Activated CD4-positive, alpha-beta T cell treated with anti-CD3 and anti-CD28 coated beads, Interleukin-2, amount 50 U/mL, for 16 hours (primary cell): ENCODE measurements at places on chromosomes 11 and 22.
A peak's percentile ranks its signal among the peaks of the same experiment; 100 is the strongest.

DNA sequence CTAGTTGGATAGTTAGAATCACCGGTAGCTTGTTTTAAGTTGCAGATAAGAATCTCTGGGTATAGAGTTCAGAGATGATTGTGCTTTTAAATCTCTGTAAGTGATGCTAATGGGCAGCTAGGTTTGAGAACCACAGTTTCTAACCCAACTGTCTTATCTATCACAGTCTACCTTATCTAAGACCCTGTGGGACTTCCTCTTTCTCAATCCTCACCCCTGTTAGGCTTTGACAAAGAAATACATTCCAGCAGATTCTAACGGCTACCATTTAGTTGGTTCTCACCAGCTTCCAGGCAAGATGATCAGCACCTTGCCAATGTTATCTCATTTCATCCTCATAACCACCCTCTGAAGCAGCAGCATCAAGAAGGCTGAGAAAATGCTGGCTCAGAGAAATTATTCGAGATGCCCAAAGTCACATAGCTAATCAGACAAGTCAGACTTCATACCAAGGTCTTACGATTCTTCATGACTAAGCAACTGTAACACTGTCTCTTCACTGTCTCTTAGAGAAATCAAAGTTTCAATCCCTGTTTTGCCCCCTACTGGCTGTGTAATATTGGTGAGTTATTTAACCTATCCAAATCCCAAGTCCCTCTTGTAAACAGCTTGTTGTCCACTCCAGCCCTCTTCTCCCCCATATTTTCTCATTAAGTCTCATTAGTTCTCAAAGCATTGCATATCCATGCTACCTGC lies 192.4 kb upstream of the API5 start:
- DNase-seq, result no peak

DNA sequence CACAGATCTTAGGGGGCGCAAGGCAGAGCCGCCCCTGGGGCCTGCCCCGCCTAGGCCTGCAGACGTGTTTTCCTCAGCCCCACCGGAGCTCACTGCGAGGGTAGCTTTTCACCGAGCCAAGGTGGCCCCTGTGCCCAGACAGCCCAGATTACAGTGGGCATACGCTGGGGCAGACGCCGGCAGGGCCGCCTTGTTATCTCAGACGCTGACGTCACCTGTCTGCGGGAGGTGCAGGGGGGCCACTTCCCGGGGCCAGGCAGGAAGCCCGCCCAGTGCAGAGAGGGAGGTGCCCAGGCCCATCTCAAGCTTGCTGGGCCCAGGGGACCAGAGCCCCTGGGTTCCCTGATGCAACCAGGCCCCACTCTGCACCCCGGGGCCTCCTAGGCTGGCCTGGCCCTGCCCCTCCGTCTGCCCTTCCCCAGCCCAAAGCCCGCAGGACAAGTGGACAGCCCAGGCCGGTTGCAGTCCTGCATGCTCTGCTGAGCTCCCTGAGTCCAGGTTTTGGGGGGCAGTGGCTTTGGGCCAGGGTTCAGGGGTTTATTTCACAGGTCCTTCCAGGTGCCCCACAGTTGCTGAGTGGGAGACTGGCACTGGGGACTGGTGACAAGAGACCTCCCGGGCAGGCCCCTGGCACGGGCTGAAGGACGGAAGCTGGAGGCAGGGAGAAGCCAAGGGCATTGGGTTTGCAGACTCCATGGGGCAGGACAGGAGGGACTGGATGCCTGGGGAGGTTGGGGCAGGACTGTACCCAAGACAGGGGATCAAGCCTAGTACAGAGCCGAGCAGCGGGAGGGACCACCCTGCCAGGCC lies 38.6 kb downstream of the IGF2 start:
- DNase-seq, result no peak

DNA sequence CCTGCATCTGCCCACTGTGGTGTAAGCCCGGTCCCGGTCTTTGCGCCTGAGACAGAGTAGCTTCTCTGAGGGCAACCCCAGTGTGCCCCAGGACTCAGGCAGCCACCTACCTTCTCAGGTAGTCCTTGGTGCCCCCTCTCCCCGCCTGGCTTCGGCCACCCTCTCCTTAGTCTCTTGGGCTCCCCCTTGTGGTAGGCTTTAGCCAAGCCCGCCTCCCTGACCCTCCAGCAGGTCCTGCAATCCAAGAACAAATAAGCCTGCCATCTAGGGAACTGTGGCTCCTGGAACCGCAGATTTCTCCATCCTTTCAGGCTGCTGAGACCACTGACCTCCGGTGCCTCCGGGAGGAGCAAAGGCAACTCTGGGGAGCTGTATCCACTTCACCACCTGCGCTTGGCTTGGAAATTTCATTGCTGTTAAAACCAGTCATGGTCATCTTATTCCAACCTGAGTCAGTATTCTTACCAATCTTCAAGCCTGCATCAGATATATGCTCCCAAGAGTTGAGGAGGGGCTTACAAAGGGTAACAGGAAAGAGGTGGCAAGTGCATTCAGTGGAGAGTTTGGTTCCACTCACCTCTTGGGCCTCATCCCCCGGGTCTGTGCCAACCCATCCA lies 52.8 kb upstream of the TENM4 start:
- DNase-seq, result peak; percentile 53

DNA sequence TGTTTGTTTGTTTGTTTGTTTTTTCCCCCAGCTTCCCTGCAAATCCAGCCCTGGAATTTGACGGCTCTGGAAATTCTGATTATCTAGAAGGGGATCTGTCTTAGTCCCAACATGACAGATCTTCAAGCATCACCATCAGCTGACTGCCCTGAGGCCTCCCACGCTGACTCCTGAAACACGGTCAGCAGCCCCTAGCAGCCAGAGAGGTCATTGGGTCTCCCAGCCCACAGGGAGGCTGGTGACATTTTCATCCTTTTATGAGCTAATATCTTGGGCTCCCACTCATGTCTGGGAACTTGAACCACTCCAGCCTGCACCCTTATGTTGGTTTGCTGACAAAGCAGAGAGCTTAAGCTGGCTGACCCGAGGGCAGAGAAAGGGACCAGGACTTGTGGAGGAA lies 66.0 kb upstream of the TIMP3 start:
- no peak for DNase-seq

DNA sequence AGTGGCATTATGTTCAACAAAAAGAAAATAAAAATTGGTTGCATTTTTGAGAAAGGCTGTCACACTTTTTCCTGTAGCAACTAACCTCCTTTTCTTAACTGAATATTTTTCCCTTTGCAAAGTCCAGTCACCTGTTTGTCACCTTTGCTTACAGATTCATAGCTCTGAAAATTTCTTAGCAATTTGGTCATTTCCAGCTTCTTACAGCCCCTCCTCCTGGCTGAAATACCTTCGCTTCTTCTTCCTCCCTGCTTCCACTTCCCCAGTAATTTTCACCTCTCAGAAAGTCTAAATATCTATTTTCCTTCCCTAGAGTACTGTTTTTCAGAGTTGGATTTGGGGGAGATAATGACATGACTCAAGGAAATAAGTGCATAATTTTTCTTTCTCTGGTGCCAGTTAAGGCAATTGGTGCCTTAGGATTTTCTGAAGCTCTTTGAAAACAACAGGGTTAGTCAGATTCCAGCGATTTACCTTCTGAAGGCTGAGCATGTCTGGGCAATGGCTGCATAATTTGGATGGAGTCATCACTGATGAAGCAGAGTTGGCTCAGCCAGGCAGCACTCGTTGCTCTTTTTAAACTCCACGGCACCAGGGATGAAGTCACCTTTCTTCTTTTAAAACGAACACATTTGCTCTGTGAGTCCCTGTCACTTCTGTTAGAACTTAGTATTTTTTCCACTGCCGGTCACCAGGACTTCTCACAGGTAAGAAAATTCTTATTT lies 62.1 kb upstream of the AMOTL1 start:
- DNase-seq, result no peak

DNA sequence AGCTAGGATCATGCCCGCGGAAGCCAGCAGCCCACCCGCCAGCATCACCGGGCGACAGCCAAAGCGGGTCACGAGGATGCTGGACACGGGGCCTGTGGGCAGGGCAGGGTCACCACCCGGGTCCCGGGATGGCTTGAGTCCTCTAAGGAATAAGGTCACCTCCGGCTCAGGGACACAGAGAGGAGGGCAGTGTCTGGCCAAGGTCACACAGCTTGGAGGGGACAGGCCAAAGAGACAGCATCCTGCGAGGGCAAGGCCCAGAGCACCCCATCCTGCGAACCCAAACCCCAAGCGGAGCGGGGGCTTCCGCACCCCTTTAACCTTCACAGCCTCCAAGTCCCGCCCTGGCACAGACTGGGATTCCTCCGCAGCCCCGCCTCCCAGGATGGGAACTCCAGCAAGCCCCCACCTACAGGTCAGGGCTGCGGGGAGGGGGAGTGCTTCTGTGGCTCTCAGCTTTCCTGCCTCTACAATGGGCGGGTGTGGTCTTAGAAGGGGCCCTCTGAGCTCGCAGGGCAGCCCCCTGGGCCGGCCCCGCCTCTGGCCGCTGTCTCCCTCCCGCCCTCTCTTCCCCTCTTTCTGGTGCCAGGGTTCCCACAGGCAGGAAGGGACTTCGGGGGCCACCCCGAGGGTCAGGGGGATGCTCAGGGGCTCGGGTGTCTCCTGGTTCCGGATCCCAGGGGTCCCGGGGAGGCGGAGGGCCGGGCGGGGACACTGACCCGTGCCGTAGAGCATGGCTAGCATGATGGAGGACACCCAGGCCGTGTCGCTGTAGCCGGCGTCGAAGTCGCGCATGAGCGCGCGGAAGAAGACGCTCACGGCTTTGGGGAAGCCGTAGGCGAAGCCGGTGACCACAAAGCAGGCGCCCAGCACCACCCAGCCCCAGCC lies 1.8 kb downstream of the SLC16A8 start:
- DNase-seq, result no peak

- DNase-seq, result no peak
Measured at GRCh38 chr11:114058026-114058706, 1.3 kb upstream of the ZBTB16 start.

DNA sequence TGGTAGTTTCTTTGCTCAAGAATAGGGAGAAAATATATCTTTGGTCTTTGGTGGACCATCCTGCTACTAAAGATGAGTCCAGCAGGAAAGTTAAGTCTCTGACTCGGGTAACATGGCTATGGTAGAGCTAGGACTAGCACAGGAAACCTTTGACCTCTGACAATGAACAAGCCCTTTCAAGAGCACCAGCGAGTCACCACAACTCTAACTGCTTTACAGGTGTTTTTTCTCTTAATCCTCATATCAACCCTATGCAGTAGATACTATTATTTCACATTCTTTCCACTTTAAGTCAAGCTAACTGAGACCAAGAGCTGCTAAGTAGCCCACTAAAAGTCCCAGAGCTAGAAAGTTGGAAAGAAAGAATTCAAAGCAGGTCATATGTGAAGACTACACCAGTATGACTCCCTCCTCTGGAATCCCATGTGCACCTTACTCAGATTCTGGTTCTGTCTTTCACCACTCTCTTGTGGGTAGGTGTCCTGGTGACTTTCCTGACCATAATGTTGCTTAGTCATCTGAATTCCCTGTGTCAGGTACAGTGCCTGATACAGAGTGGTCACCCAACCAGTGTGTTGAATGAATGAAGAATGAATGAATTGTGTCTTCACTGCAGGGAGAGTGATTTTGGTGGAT lies 53.8 kb upstream of the ME3 start:
- no peak for DNase-seq

GRCh38 chr22:38927033-38927781 lies 30.2 kb upstream of the APOBEC3A start:
- peak; percentile 54 for DNase-seq
